ENCODE measurements at places on chromosomes 2 and 18. TPM values are rescaled to one million over a fixed set of nuclear protein-coding genes. Genes with fewer than 3 reads are reported as not detected.

Gene CYTIP
- total RNA-seq, result 7.7 TPM

Gene NT5C1B
- not detected for total RNA-seq

Gene SCYGR7
- not detected for total RNA-seq

Gene NCOA1
- 57.0 TPM for total RNA-seq

Gene LINC00305
- not detected for total RNA-seq

- H3K36me3 ChIP-seq, result no peaks in the 10 kb centered on the region
- DNase-seq, result no peak
- no peaks in the 10 kb centered on the region for H3K27me3 ChIP-seq
- H3K27ac ChIP-seq, result no peak overlapping the region
- no peaks in the 10 kb centered on the region for H3K4me1 ChIP-seq
Observed at GRCh38 chr2:174833737-174834136, 69.5 kb upstream of the CHRNA1 start.

DNA sequence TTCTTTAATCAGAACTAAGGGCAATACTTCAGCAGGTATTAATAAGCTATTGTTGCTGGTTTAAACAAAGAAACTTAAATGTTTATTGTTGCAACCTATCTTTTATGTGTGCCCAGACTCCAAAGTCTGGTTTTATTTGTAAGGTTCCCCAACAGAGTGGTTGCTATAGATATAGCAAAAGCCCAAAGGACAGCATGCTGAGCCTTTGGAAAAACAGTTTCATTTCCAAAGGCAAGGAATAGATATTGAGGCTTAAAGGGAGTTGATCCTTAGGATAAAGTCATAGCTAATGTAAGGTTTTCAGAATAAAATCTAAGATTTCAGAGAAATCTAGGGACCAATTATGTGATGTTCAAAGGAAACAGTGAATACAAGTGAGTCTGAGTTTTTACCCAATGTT, 413.2 kb upstream of the SLC14A2 start:
- no peaks in the 10 kb centered on the region for H3K4me1 ChIP-seq
- H3K27ac ChIP-seq, result no peak overlapping the region
- H3K4me3 ChIP-seq, result no peak overlapping the region
- no peaks in the 10 kb centered on the region for H3K27me3 ChIP-seq

DNA sequence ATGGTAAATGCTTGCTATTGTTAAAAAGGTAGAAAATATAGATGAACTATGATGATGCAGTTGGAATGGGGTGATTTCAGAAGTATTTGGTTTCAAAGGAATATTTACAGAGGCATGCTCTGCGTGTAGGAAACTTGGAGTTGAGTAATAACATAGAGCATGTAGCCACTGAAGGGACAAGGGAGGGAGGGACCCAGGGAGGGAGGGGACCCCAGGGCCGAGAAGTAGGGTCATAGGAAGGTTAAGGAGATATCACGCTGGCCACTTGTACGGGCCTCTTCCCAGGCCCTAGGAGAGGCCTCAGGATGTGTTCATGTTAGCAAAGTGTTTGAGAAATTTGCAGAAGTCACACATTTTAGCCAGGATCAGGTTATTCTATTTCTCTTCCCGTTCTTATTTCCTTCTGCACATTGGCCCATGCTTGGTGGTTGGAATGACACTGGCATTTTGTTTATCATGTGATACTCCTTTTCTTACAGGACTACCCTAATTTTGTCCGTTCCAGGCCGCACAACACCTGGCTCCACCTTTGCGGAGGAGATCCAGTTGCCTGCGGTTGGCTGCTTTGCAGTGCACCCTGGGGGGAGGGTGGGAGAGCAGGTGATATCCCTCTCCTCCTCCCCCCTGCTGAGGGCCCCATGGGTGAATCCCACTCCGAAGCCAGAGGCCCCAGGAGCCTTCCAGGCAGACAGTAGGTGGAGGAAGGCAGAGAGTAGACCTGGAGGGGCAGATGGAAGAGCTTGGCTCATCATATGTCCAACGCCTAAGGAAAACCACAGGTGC, 16.9 kb upstream of the ACKR3 start:
- no peak for DNase-seq
- H3K4me1 ChIP-seq, result no peaks in the 10 kb centered on the region

DNA sequence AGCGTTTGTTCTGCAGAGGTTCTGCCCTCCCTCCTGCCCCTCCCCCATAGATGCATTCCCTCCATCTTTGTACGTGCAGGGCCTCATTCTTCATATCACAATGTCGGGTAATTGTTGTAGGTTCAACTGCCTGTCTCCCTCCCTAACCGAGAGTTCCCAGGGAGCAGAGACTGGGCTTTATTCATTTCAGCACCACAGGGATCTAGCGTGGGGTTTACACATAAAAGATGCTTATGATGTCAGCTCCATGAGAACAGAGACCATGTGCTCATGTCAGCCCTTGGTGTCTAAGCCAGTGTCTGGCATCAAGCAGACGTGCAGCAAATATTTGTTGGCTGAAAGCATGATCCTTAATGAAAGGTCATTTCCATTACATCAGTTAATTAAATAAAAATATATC, 298.9 kb upstream of the TRIB2 start:
- no peaks in the 10 kb centered on the region for H3K36me3 ChIP-seq
- H3K27ac ChIP-seq, result no peak overlapping the region

DNA sequence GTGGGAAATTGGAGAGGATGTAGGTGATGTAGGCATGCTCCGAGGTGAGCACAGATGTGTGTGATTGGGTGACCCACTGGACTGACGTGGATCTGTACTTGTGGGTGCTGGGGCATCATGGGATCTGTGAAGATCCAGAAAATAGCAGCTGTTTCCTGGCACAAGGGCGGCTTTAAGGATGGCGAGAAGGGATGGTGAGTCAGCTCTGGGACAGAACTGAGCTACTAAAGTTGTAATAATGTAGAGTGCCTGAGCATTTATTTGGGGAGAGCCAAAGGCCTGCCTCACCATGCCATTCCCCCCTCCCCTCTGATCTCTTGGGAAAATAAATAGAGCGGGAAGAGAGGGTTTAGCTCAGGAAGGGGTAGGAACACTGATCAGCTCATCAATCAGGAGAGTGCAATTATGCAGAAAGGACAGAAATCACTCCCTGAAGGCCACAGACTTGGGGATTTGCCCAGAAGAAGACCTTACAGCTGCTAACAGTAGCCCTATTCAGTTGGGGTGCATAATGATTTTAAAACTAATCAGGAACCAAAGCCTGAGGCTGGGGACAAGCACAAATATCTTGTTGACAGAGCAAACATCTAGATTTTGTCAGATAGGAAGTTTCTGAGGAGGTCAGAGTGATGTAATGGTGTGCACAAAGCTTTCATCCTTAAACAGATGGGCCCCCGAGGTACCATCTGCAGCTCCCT, 30.3 kb downstream of the TANC1 start:
- DNase-seq, result no peak
- no peaks in the 10 kb centered on the region for H3K27me3 ChIP-seq
- peaks cover 24% of the 10 kb centered on the region for H3K36me3 ChIP-seq
- peak overlapping the region; percentile 71 for H3K27ac ChIP-seq
- no peak overlapping the region for H3K4me3 ChIP-seq
